Osteoblast (primary cell): ENCODE measurements at places on chromosomes 13 and 19. TPM values are rescaled to one million over a fixed set of nuclear protein-coding genes. Genes with fewer than 3 reads are reported as not detected.
A peak's percentile ranks its signal among the peaks of the same experiment; 100 is the strongest.

GRCh38 chr13:44768239-44768638 lies 192.1 kb upstream of the TSC22D1 start:
- no peak overlapping the region for H3K4me3 ChIP-seq
- peaks cover 23% of the 10 kb centered on the region for H3K4me1 ChIP-seq
- H3K27me3 ChIP-seq = no peaks in the 10 kb centered on the region
- H3K36me3 ChIP-seq = no peaks in the 10 kb centered on the region
- DNase-seq = no peak

- H3K4me3 ChIP-seq = no peak overlapping the region
- H3K36me3 ChIP-seq = peaks cover 78% of the 10 kb centered on the region
- H3K4me1 ChIP-seq = no peaks in the 10 kb centered on the region
Measured at GRCh38 chr19:35162471-35163326, 8.2 kb downstream of the FXYD5 start.

GRCh38 chr13:85557691-85558467 lies 241.3 kb downstream of the SLITRK6 start:
- no peaks in the 10 kb centered on the region for H3K27me3 ChIP-seq
- H3K4me3 ChIP-seq = no peak overlapping the region
- H3K4me1 ChIP-seq = no peaks in the 10 kb centered on the region
- no peaks in the 10 kb centered on the region for H3K36me3 ChIP-seq
- DNase-seq = no peak
- no peak overlapping the region for H3K27ac ChIP-seq

GRCh38 chr19:49157445-49158224 lies at the start of gene TRPM4:
TRPM4 (plus strand) TSS chr19:49157792; CDS start chr19:49157867, 75 bp downstream.
- DNase-seq = peak; percentile 98
- no peaks in the 10 kb centered on the region for H3K36me3 ChIP-seq
- H3K27me3 ChIP-seq = peaks cover 3% of the 10 kb centered on the region
- H3K4me1 ChIP-seq = peaks cover 13% of the 10 kb centered on the region
- peak within 1 kb of the TSS; percentile 97 for H3K4me3 ChIP-seq
- H3K27ac ChIP-seq = peak within 1 kb of the TSS; percentile 78

DNA sequence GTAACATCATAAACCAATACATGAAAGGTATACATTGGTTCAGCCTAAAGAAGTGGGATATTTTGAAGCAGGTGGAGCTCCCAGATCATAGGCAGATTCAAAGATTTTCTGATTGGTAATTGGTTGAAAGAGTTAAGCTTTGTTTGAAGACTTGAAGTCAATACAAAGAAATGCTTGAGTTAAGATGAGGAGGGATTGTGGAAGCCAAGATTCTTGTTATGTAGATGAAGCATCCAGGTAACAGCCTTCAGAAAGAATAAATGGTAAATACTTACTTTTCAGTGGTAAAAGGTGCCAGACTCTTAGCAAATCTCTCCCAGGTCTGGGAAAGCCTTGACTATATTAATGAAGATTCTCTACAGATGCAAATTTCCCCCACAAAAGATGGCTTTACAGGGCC lies 49.3 kb upstream of the FAM216B start:
- no peaks in the 10 kb centered on the region for H3K36me3 ChIP-seq
- H3K4me1 ChIP-seq = no peaks in the 10 kb centered on the region
- DNase-seq = no peak
- H3K27me3 ChIP-seq = no peaks in the 10 kb centered on the region

GRCh38 chr13:25978961-25979360 lies 72.9 kb downstream of the SHISA2 start:
- H3K27ac ChIP-seq = no peak overlapping the region
- no peak overlapping the region for H3K4me3 ChIP-seq
- no peaks in the 10 kb centered on the region for H3K4me1 ChIP-seq

DNA sequence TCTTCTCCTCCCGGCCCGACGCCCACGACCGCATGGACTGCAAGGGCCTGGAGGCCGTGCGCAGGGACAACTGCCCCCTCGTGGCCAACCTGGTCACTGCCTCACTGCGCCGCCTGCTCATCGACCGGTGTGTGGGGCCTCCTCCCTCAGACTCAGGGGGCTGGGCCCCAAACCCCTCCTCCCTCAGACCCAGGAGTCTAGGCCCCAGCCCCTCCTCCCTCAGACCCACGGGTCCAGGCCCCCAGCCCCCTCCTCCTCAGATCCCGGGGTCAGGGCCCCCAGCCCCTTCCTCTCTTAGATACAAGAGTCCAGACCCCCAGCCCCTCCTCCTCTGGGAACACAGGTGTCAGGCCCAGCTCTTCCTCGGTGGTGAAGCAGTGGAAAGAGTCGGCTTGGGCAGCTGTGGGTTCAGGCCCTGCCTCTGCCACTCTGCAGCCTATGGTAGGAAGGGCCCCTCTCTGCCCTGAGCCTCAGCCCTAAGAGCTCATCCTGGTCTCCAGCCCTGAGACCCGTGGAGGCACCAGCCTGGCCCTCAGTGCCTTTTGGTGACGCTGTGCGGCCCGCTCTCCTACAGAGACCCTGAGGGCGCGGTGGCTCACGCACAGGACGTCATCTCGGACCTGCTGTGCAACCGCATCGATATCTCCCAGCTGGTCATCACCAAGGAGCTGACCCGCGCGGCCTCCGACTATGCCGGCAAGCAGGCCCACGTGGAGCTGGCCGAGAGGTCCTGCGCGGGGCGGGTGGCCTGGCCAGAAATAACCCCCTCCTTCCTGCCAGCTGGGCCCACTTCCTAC lies 3.7 kb upstream of the SPIB start:
- H3K27ac ChIP-seq = no peak overlapping the region
- no peaks in the 10 kb centered on the region for H3K4me1 ChIP-seq
- H3K27me3 ChIP-seq = peaks cover 9% of the 10 kb centered on the region
- H3K36me3 ChIP-seq = no peaks in the 10 kb centered on the region

- no peaks in the 10 kb centered on the region for H3K36me3 ChIP-seq
- H3K4me1 ChIP-seq = no peaks in the 10 kb centered on the region
- H3K27ac ChIP-seq = no peak overlapping the region
- DNase-seq = peak; percentile 75
- no peak overlapping the region for H3K4me3 ChIP-seq
- peaks cover 9% of the 10 kb centered on the region for H3K27me3 ChIP-seq
Measured at GRCh38 chr19:6476155-6476895, 5.3 kb downstream of the DENND1C start.

DNA sequence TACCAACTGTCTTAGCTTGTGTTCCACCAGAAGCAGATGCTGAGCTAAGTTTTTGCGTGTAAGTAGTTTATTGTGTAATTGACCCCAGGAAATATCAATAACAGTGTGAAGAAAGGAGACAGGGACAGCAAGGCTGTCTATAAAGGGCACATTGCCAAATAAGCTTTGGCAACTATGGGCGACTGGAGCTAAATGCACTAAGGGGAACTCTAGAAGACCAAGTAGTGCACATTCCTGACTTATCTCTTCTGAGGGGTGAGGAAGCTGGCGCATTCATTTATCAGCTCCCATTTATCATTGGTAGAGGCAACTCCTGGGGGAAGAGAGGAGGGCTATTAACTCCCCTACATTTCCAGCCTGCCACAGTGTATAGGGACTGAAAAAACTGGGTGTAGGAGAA lies 135.0 kb downstream of the DLEU7 start:
- peaks cover under 1% of the 10 kb centered on the region for H3K4me1 ChIP-seq
- H3K36me3 ChIP-seq = no peaks in the 10 kb centered on the region
- DNase-seq = no peak
- no peak overlapping the region for H3K4me3 ChIP-seq
- no peaks in the 10 kb centered on the region for H3K27me3 ChIP-seq

DNA sequence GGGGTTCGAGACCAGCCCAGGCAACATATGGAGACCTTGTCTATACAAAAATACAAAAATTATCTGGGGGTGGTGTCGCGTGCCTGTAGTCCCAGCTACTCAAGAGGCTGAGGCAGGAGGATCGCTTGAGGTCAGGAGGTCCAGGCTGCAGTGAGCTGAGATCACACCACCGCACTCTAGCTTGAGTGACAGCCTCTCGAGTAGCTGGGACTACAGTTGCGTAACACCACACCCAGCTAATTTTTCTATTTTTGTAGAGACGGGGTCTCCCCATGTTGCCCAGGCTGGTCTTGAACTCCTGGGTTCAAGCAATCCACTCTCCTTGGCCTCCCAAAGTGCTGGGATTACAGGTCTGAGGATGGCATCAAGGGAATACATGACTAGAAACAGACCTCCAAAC lies 30.8 kb upstream of the MUC16 start:
- H3K27ac ChIP-seq = no peak overlapping the region
- no peak overlapping the region for H3K4me3 ChIP-seq
- no peak for DNase-seq
- H3K4me1 ChIP-seq = no peaks in the 10 kb centered on the region
- no peaks in the 10 kb centered on the region for H3K27me3 ChIP-seq

GRCh38 chr19:30391052-30391451 lies 18.9 kb downstream of the ZNF536 start:
- DNase-seq = no peak
- H3K27me3 ChIP-seq = no peaks in the 10 kb centered on the region
- no peak overlapping the region for H3K4me3 ChIP-seq
- H3K27ac ChIP-seq = no peak overlapping the region
- H3K36me3 ChIP-seq = no peaks in the 10 kb centered on the region

DNA sequence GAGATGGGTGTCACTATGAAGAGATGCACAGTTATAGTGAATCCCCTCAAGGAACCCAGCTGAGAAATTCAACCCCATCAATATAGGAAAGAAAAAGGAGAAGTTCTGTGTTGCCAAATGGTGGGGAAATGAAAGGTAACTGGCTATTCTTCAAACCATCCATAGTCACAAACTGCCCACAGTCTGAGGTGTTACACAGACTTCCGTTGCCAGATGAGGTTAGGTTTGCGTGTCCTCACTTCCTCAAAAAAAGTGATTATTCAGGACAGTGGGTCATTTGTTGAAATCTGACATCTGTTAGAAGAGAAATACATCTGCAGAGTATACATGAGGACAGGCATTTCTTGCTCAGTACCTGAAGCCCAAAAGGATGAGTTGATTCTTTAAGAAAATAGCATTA lies 9.0 kb downstream of the SIGLEC5 start:
- DNase-seq = no peak
- H3K4me1 ChIP-seq = no peaks in the 10 kb centered on the region
- no peaks in the 10 kb centered on the region for H3K27me3 ChIP-seq

Gene ADPRHL1
- total RNA-seq = 3.8 and 5.1 TPM in 2 replicates

Gene ZNF329
- 11.9 and 12.7 TPM in 2 replicates for total RNA-seq

Gene ZNF850
- 2.5 and 3.2 TPM in 2 replicates for total RNA-seq

Gene ADGRE3
- not detected in 2 replicates for total RNA-seq
